ENCODE measurements at places on chromosomes 16 and 17.

DNA sequence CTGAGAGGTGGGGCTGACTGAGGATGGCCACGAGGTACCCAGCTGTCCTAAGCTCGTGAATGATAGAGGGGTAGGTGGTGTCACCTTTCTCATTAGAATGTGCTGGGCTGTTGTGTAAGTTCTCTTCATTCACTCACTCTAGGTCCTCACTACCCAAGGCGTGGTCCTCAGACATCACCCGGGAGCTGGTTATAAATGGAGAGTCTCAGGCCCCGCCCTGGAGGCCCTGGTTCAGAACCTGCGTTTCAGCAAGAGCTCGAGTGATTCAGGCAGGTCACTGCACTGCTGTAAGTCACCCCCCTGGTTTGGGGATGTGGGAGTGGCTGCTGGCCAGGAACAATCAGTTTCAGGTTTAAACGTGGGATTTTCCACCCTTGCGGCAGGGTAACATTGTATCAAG lies 139.8 kb downstream of the FOXL1 start:
- no peak for DNase-seq

GRCh38 chr17:43645765-43646481 lies 15.8 kb downstream of the MEOX1 start:
- DNase-seq: no peak

DNA sequence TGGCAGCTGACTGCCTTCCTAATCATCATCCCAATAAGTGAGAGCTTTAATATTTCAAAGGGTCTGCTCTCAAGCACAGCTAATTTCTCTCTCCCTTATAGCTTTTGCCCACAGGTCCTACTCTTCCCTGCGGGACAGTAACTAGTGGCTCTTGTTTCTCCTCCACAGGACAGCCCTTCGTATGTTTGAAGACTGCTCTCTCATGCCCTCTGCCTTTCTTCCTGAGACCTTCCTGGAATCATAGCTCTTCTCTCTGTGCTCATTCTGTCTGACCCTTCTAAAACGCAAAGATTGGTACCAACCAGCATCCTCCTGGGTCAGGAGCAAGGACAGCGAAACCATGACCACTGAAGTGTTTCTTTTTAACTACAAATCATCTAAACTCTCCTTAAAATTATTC lies 168.9 kb downstream of the GRIN2A start:
- no peak for DNase-seq

DNA sequence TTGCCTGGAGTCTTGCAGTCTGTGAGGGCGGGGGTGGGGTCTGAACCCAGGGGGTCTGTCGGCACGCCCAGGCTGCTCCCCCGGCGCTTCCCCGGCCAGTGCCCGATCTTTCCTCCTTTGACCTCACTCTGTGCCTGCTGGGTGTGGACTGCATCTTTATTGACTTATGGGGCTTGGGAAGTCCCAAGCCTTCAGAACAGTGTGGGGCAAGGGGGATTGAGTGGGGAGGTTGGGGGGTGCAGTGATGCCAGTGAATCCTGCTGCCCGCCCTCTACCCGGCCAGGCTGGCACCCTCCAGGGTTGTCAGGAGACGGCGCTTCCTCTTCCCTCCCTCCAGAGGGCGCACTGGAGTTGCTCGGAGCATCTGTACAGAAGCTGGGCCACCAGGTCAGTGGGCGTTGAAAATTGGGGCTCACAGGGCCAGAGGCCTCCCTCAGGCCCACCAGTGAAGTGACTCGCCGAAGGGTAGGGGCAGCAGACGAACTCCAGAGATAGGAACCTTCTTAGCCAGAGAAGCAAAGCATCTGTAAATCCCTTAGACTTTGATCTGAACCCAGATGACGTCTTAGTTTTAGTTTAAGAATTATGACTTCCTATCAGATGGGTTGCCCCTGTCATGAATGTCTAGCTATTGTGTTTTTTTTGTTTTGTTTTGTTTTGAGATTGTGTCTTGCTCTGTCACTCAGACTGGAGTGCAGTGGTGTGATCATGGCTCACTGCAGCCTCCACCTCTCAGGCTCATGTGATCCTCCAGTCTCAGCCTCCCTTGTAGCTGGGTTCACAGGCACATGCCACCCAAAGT lies 184.8 kb upstream of the CIBAR2 start:
- DNase-seq: no peak

GRCh38 chr16:81694494-81695280 lies 84.4 kb upstream of the PLCG2 start:
- DNase-seq: no peak

DNA sequence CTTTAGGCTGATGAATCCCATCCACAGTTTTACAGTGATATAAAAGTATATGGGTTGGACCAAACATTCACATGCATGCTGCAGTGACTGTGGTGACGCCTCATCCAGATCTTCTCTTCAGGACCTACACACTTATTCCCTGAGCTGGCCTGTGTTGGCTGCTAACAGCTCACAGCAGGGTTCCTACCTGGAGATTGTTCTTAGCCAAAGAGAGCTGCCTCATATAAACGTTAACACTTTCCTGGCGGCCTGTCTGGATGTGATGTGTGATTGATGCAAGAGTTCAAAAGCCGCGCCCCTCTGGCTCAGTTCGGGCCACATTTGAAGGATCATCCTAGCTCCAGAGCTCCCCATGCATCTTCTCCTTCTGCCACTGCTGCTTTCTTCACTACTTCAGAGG lies 93.0 kb upstream of the NETO2 start:
- DNase-seq: no peak

DNA sequence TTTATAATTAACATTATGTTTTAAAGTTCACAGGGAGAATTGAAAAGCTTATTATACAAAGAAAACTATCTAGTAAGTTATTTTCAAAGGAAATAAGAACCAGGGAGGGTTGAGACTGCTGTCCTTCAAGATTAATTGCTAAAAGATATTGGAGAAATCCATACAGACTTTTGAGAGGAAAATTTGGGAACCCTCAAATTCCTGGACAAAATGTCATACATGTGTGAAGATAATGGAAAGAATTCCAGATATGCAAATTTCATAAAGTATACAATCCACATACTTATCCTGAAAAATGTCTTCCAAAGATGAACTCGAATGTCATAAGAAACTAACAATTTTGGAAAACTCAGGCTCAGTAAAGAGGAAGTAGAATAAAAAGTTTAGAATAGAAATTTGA lies 213.8 kb downstream of the HS3ST3A1 start:
- DNase-seq: no peak

DNA sequence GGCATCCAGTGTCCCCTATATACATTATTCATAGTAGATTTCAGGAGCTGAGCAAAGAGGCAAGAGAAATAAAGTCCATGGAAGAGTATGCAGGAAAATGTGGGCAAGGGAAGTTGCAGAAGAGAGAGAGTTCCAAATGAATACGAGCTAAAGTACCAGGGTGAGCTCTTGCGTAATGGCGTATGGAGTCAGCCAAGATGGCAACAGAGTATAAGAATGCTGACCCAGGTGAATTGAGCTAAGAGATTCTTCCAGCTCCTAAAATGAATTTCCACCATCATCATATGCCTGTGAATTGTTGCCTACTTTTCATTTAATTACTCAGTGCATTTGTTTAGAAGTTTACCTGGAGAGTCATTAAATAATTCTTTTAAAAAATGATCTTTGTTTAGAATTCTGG lies 153.2 kb upstream of the CNTNAP4 start:
- no peak for DNase-seq

DNA sequence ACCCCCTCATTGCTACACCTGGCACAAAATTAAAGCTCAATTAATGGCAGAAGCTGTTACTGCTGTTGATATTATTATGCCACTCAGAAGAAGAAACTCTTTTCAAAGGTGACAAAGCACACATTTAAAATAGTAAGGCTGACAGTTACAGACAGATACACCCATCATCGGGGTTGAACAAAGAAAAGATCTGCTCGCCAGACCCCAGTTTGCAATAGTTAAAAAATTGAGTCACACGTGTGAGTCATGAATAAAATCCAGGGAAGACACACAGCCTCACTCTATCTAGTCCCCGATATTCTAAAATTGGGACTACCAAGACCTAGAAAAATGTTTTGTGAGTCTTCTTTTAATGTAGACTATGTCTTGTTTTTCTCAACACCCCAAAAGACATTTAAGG lies 330.0 kb upstream of the SOX9 start:
- no peak for DNase-seq

DNA sequence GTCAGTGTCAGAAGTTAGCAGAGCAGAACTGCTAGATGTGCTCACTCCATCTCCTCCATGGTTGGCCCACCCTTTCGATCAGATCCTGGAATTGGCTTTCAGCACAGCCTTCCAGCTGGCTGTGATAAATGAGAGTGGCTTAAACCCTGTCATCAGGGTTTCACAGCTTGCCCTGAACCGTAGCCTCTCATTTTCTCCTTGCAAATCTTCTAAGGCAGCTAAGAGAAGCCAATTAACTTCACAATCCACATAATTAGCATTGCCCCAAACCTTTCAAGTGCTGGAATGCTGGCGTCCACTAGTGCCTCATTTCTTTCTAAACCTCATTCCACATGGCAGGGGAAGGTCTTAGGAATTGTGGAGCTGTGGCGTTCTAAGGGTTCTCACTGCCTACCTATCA lies 21.7 kb downstream of the MILR1 start:
- DNase-seq: no peak

DNA sequence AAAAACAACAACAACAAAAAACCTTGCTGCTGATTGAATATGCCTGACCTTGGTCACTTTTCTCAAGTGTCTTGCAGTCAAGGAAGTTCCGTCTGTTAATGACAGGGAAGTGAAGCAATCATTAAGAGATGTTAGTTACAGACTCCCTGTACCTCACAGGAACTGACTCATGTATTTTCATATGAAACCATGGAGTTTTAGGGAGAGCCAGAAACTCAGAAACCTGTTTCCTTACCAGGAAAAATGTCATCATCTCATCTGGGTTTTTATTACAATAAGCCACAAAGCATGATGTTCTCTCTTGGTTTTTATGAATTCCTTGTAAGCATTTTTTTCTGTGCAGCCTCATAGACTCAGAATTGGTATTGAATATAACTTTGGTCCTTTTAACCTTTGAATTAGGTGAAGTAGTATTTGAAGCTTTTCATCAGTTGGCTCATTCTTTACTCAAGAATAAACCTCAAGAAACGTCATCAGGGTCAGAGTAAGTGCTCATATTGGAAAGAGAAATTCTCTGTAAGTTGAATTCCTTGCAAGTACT lies 10.3 kb downstream of the LYRM1 start:
- no peak for DNase-seq

DNA sequence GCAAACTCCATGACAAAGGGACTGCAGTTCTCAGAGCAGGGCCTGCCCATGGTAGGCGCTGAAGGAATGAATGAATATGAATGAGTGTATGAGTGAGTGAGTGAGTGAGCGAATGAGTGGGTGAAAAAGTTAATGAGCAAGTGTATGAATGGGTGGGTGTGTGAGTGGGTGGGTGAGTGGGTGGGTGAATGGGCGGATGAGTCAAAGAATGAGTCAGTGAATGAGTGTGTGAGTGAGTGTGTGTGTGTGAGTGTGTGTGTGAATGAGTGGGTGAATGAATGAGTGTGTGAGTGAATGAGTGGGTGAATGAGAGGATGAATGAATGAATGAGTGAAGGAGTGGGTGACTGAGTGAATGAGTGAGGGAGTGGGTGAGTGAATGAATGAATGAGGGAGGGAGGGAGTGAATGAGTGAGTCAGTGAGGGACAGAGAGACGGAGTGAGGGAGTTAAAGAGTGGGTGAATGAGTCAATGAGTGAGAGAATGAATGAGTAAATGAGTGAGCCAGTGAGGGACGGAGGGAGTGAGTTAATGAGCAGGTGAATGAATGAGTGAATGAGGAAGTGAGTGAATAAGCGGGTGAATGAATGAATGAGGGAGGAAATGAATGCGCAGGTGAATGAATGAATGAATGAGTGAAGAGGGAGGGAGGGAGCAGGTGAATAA lies 11.1 kb upstream of the CHMP6 start:
- no peak for DNase-seq

DNA sequence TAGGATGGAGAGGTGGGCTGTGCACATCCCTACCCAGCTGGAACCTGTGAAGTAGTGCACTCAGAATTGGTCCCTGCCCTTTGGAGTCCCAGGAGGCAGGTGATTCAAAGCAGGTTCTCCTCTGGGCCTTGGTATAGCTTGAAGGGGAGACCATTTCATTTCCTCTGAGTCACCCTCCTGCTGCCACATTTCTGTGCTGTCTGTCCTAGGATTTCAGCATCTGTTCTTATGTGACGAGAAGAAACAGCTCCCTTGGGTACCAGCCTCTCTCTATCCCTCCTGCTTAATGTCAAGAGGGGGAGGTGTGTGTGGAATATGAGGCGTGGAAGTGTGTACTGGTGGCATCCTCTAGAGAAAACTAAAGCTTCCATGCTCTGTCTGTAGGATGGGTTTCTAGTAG lies 5.0 kb upstream of the NFE2L1 start:
- DNase-seq: no peak

GRCh38 chr16:85594273-85594977 lies 18.7 kb upstream of the GSE1 start:
- DNase-seq: no peak

DNA sequence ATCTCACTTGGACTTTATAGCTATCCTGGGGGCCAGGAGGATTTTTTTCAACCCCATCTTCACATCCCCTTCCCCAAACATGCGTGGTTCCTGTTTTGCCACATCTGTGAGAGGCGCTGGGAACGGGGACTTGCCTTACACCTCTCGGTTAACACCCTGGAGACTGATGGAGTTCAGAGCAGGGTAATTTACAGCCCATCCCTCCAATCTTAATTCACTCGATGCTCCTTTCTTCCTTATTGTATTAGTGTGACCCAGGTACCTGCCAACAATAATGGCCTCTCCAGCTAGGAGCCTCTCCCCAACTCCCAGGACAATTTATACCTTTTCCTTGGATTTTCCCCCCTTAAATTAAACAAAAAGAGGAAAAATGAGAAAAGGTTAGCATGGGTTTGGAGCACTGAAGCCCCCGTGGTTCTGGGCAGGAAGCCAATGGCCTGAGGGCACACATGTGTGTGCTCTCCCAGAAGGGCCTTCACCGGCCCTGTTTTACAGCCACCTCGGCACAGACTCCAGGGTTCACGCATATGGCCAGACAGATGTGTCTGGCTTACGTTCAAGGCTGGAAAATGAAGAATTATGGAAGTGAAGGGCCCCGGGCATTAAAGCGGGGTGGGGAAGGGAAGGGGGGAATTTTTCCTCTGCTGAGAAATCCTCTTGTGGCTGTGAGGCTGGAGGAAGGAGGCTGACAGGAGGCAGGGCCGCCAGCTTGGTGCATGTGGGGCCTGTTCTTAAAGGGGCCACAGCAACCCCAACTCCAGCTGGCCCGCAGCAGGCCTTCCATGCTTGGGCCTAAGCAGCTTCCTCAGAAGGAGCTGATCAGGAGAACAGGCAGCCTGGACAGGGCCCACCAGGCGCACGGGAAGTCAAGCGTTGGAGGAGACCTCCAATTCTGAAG lies 21.4 kb downstream of the HIC1 start:
- DNase-seq: no peak

DNA sequence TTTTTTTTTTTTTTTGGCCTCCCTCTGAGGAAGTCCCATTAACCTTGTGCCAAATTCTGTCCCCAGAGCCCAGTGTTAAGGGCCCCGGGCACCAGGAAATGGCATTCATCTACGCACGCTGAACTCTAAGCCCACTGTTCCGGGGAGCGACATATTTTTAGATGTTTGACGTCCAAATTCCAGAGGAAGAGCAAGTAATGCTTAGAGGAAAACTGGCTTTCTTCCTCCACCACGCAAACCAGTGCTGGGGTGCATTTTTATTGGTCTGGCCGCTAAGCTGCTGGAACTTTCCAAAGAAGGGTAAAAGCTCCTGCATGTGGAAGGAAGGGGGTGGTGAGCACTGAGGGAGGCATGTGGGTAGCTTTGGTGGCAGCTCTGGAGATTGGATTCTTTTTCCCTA lies 8.3 kb downstream of the WFDC1 start:
- no peak for DNase-seq

All from cerebellar nuclear complex (tissue), 1 donor.